Tibial nerve (tissue), 4 donors: ENCODE measurements at places on chromosomes 2 and 18.

DNA sequence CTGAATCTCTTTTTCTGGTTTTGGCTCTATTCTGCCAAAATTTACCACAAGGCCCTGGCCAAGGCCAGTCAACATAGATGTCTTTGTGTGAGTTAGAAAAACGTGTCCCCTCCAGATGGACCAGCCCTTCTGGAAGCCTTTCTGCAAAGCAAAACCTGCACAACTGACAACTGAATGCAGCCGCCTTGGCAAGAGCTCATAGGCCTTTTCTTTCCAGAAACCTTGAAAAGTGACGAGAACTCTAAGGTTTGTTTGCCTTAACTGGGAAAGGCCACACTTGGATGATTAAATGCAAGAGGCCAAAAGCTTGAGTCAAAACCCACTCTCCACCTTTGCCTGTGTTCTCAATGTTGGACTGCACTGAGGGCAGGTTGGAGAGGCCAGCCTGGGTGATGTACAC, 103.9 kb downstream of the COLEC12 start:
- DNase-seq, result no peak

DNA sequence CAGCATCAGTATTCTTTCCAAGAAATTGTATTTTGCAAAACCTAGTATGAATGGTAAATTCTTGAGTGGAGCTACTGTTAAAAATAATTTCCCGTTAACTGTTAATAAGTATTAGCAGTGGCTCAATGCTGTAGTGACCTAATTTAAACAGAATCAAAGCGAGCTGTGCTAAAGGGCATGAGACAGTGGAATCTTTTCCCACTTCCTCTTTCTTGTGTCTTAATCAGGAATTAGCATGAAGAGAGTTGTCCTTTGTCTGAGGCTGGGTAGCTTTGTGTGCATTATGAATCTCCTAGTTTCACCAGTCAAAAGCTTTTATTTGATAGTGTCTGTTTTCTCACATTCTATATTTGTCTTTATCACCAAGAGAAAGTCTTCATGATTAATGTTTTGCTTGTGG, 298.8 kb upstream of the GCFC2 start:
- no peak for DNase-seq

DNA sequence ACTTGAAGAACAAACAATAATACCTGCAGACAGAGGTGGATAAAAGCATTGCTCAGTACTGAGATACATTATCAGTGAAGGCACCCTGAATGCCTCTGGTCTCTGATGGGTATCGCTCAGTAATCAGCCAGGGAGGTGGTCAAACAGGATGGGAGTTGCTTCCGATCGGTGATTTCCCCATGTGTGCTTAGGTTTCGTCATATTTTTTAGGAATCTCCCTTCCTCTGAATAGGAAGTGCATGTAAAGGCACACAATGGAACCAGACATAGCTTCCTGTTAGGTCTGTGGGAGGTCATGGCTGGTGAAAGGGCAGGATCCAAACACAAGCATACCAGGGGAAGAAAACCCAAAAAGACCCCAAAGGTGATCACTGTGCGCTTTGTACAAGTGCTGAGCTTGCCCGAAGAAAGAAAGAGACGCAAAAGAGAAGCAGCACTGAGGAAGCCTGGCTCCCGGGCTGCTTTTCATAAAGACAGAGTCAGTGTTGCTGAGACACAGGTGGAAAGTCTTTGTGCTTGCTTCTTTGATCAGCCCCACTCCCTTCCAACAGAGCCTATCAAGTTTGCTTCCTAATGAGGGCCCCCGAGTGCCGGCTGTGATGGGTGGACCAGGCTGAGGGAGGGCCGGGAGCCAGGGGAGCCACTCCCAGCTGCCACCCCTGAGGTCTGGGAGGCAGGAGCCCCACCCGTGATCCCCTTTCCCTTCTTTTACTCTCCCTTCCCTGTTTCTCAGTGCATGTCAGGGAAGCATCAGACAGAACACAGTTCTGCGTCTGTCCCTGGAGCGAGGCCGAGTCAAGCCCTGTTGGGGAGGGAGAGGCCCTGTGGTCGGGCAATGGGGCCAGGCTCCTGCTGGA, 138.2 kb downstream of the SH3RF3 start:
- DNase-seq, result no peak

DNA sequence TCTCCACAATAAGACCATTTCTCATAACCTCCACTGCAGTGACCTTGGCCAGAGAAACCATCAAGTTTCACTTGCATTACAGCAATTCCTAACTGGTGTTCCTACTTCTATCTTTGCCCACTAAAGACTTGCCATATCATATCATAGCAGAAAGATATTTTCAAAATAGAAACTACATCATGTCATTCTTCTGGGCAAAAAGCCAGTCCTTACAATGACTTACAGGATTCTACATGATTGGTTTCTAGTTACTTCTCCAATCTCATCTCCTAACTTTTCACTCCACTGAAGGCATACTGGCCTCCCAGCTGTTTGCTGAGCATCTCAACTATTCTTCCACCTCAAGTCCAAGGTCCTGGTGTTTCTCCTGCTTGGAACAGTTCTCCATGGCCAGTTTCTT, 151.4 kb downstream of the HNMT start:
- no peak for DNase-seq

- no peak for DNase-seq
Observed at GRCh38 chr18:46369323-46369722, 265.1 kb downstream of the HAUS1 start.

GRCh38 chr2:240255165-240255491, 114.7 kb upstream of the OTOS start:
- DNase-seq, result no peak

DNA sequence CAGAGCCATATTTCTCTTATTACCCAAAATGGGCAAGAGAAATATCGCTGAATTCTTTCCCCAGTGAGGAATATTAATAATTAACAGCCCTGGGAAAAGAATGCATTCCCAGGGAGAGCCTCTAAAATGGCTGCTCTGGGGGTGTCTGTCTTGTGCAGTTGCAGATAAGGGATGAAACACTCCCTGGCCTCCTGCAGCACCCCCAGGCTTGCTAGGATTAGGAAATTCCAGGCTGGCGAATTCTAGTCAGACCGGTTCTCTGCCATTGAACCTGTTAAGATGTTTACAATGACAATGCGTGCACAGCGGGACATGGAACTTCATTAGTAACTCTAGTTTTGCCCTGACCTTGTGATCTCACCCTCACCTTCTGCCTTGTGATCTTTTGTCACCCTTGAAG, 24.5 kb downstream of the MRPL30 start:
- DNase-seq, result no peak

- DNase-seq, result no peak
Observed at GRCh38 chr2:144354953-144355352, 165.0 kb downstream of the ZEB2 start.

DNA sequence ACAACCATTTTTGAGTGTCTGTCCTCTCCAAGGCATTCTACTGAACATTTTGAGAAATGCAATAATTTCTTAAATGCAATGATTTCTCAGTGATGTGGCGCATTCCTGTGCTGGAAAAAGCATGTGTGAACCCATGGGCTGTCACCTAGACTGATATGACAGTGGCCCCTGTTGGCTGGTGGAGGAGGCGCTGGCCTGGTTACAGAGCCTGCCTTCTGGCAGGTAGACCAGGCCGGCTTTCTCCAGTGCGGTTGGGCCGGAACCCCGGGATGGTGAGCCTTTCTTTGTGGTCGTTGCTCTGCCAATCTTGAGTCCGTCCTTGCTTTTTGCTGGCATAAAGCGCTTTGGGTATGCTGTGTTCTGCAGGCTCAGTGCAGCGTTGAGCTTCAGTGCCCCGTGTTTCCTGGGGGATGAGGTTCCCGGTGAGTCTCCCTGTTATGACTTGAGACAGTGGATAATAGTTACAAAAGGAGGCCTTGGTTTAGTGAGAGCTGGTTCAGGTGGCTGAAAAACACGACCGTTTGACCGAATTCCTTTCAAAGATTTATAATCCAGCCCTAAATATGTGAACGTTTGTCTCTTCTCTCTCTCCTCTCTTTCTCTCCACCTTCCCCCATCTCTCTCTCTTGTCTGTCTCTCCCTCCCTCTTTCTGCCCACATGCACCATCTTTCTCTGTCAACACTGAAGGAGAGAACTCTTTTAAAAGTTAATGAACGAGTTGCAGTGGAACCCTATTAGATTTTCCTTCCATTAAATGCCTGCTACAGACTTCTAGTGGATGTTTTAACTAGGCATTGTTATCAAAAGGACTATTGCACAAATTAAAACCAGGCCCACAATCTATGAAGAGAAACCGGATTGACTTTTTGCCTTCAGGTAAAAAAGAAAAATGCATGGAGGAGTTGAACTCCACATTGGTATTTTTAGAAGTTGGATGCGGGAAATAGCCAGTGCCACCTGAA, 34.0 kb downstream of the TSHZ1 start:
- DNase-seq, result no peak

DNA sequence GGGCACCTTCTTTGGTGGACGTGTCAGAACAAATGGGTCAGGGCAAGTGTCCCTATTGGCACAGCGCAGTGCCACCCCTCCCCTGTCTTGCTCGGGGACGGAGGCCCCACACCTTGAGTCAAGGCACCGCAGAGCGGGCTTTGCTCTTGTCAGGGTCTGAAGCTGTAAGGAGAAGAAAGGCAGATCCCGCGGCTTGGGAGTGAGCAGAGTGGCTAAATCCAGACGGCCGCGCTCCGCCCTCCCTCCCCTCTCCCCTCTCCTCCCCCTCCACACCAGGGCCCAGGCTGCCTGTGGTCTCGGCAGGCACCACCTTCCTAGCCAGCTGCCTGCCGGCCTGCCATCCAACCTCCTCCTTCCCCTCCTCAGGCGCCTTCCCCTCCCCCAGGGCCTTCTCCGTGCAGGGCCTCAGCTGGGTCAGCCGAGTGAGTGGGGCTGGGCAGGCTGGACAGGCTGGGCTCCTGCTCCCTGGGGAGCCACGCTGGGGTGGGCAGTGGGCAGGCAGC, 25.8 kb downstream of the SPEG start:
- DNase-seq, result no peak

DNA sequence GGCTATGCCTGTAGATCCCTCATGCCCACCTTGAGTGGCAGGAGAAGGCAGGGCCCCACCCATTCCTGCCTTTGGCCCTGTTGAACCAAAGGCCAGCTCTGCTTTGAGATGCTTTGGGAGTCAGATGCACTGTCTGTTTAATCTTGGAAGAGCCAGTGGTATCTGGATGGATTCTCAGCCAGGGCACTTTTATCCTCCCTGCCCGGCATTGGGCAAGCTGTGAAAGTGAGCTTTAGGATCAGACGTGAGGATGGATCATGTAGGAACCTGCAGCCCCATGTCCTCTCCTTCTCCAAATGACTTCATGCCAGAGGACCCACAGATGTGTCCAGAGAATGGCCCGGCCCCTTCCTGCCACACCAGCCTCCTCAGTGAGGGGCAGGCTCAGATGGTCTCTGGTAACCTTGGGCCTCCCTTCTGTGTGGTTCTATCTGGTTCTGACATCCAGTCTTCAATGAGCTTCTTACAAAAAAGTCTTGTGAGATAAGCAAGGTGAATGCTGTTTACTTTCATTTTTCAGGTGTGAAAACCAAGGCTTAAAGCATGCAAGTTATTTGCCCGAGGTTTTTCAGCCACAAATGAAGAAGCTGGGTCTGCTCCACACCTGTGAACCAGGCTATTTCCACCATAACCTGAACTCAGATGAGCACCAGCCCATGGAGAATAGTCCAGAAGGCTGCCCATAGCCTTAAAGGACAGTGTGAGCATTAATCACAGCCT, 123.8 kb downstream of the KCTD1 start:
- no peak for DNase-seq

- no peak for DNase-seq
Observed at GRCh38 chr2:205511641-205512040, 170.7 kb upstream of the NRP2 start.

- no peak for DNase-seq
Observed at GRCh38 chr2:141928476-141928875, 202.3 kb downstream of the LRP1B start.

DNA sequence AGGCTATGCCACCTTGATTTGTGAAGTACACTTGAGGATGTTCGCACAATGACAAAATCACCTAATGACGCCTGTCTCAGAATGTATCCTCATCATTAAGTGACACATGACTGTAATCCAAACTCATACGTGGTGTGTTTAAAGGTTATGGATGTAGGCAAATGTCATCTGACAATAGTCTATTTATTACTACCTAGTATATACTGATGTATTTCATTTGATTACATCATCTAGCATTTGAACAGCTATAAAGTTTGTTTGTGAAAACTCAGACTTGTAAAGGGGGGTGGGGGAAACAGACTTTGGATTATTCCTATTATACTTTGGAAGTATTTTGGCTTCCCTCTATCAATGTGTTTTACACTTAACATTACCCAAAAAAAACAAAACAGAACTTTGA, 129.9 kb downstream of the TANC1 start:
- DNase-seq, result no peak

GRCh38 chr2:205556841-205557539, 125.3 kb upstream of the NRP2 start:
- no peak for DNase-seq

DNA sequence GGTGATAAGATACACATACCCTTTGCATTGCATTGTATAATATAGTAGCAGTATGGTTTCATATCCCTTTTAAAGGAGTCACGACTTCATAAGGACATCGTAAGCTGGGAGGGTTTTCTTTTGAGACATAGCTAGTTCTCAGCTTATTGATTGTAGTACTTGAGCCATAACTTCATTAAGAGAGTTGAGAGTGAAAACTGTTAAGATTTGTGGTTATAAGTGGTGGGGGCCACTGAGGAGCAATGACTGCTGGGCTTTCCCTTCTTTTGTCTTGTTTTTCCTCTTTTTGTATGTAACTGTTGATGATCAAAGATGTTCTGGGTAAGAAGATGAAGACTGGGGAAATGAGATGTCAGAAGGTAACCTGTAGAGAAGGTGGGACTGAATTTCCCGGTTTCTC, 11.0 kb downstream of the EIF5B start:
- no peak for DNase-seq

GRCh38 chr2:8232871-8233270, 449.0 kb upstream of the ID2 start:
- no peak for DNase-seq

GRCh38 chr18:23694637-23695430, 5.6 kb downstream of the LAMA3 start:
- no peak for DNase-seq

DNA sequence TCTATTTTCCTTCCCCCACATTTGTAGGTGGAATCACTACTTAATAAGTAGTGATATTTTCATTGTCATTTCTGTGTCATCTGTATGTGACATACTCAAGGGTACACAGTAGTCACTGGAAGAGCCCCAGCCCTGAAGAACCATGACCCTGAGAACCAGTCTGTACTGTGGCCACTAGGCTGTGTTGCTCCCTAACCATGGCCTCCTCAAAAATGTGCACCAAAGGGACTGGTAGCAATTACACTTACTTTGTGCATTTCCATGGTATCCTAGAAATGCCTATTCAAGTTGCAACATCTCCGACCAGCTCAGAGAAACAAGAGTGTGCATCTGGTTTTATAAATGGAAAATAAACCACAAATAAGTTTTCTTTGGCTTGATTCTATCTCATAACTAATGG, 155.1 kb downstream of the DOCK10 start:
- DNase-seq, result no peak

GRCh38 chr2:228239207-228239906, 57.9 kb upstream of the SPHKAP start:
- DNase-seq, result no peak

GRCh38 chr2:208783184-208783583, 376.6 kb downstream of the PTH2R start:
- DNase-seq, result no peak

- DNase-seq, result no peak
Observed at GRCh38 chr2:127146820-127147502, 40.0 kb upstream of the BIN1 start.

- DNase-seq, result no peak
Observed at GRCh38 chr2:97961534-97961933, 34.2 kb downstream of the TMEM131 start.
